ENCODE measurements at places on chromosomes 2 and 18.

- no peak for DNase-seq
Measured at GRCh38 chr2:151029406-151030157, 232.1 kb downstream of the RBM43 start.

- no peak for DNase-seq
Measured at GRCh38 chr2:127698553-127699355, 2.5 kb upstream of the SFT2D3 start.

DNA sequence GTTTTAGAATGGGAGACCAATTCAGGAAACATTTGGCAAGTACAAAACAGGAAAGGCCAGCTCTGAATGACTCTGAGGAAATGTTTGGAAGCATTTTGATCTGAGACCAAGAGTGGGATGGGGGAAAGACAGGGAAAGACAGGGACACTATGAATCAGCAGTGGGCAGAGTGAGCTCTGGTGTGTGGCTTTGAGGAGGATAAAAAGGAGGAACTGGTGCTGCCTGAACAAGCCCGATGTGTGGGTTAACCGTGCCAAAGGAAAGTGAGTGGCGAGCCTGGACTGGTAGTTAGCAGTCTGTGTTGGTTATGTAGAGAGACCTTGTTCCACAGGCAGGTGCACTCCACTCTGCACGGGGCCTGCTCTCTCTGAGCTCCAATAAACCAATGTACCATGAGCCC lies 5.3 kb downstream of the MFSD6 start:
- no peak for DNase-seq

GRCh38 chr2:29053223-29053622 lies 21.1 kb downstream of the PCARE start:
- no peak for DNase-seq

DNA sequence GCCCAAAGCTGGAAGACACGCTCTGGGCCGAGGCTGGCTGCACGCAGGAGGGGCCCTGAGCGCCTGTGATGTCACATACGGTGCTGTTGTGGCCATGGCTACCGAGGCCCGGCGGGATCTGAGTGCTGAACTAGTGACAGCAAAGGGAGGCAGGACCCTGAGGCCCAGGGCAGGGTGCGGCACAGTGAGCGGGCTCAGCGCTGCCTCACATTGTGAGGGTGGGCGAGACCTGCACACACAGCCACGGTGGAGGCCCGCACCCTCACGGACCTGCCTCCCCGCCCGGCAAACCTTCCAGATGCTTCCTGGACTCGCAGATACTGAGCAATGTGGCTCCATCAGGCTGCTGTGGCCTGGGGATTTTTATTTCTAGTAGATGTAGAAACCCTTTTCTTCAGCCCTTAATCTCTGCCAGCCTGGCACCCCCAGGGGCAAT lies 133.8 kb upstream of the CTDP1 start:
- no peak for DNase-seq

- DNase-seq: no peak
Measured at GRCh38 chr2:48527226-48527885, 2.6 kb upstream of the STON1 start.

DNA sequence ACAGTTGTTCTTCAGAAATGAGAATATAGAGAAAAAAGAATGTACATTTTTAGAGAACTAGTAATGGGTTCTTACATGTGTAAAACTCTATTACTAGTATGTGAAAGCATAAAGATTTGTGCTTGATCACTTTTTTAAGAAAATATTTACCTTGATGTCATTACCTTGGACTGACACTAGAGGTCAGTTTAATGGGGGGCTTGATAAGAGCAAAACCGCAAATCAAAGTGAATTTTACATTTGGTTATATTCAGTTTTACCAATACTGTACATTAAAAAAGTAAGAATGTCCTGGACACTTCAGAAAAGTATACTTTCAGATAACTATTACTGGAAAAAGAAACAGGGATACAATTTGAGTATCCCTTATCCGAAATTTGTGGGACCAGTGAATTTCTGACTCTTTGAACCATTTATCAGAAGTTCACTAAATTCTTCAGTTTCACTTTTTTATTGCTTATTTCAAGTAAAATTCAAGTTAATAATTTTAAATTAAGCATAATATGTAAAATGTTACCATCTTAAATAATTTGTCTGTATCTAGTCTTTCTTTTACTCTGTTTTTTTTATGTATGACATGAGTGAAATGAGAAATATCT lies 1149.5 kb downstream of the DSC3 start:
- DNase-seq: no peak

- DNase-seq: no peak
Measured at GRCh38 chr18:55419132-55419946, 168.7 kb downstream of the TCF4 start.

- no peak for DNase-seq
Measured at GRCh38 chr18:11008505-11008904, 140.9 kb downstream of the PIEZO2 start.

DNA sequence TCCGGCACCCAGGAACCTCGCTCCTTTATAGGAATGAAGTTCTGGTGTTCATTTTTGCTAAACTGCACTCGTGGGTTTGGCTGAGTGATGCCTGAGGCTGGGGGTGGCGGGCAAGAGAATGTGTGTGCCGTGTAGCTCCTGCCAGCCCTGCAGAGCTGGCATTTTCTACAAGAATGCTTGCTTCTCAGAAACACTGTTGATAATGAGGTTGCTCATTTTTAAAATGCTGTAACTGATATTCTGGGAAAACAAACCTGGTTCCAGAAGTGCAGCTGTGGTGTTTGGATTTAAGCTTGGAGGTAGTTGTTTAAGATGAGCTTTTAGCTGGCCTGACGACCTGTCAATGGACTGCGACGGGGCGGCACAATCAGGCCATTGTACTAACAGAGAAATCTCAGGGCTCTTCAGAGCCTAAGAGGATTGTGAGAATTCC lies 511.9 kb upstream of the TNP1 start:
- DNase-seq: no peak

DNA sequence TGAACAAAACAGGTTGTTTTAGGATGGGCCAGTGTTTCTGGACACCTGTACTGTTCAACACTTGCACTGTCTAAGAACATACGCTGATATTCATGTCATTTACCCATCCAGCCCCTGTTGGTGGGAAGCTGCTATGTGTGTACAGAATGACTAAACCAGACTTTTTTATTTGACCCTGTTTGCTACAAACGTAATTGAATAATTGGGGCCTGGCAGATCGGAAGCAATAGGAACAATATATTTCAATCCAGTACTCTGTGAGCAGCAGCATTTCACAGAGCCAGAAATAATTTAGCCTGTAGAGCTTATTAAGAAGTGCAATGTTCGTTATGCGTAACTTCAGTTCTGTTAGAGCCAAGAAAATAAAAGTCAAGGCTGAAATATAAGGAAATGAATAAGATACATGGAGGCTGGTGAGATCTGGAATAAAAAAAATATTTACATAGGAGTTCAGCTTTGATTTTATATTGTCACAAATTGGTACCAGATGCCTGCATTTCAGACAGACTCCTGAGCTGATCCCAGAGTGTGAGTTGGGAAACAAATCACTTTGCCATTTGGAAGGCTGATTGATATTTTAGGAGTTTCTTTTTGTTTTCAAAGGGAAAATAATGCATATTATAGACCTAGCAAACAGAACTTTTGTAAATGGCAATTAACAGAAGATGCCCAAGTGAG lies 19.7 kb downstream of the CABLES1 start:
- no peak for DNase-seq

- peak; percentile 92 for DNase-seq
Measured at GRCh38 chr2:67397143-67397986, at the start of gene ETAA1. Gene ETAA1 (plus strand): TSS chr2:67397333. CDS start chr2:67397449, 116 bp downstream.

GRCh38 chr2:225761396-225761795 lies 361.9 kb downstream of the NYAP2 start:
- no peak for DNase-seq

GRCh38 chr2:20330192-20330591 lies 20.5 kb downstream of the PUM2 start:
- no peak for DNase-seq

- DNase-seq: no peak
Measured at GRCh38 chr2:240877460-240878340, 9.1 kb downstream of the AGXT start.

- no peak for DNase-seq
Measured at GRCh38 chr2:238847841-238848690, at the start of gene TWIST2. Gene TWIST2 (plus strand): TSS chr2:238848085. CDS start chr2:238848216, 131 bp downstream.

DNA sequence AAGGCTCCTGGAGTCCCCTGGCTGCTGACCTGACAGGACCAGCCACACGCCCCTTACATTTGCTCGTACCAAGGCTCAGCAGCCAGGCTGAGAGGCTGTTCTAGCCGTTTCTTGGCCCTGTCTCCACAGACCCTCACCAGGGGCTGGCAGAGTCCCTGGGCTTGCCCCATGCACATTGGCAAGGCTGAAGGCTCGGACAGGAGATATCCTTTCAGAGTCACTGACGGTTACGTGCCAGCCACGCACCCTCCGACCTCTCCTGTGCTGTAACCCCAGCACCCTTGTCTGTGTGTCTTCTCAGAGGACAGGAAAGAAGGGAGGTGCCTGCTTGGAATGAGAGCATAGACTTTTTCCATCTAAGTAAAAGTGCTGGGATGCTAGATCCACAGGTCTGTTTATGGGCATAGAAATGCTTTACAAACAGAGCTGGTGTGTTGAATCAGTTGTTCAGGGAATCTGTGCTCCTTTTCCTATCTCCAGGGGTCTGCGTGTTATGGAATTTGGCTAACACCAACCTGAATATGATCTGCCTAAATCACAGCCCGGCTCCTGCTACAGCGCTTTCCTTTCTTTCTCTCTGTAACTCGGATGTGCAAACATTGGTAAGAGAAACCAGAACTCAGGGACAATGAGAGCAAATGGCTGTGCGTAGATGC lies 41.0 kb downstream of the COPS8 start:
- no peak for DNase-seq

- DNase-seq: no peak
Measured at GRCh38 chr18:67634631-67635338, 118.3 kb upstream of the DSEL start.

GRCh38 chr2:45994060-45994459 lies 303.1 kb upstream of the EPAS1 start:
- no peak for DNase-seq

- peak; percentile 15 for DNase-seq
Measured at GRCh38 chr2:168119515-168120141, 127.8 kb downstream of the STK39 start.

- no peak for DNase-seq
Measured at GRCh38 chr2:231160701-231161100, 35.9 kb upstream of the HTR2B start.

- DNase-seq: no peak
Measured at GRCh38 chr2:28287256-28287915, 105.3 kb upstream of the FOSL2 start.

DNA sequence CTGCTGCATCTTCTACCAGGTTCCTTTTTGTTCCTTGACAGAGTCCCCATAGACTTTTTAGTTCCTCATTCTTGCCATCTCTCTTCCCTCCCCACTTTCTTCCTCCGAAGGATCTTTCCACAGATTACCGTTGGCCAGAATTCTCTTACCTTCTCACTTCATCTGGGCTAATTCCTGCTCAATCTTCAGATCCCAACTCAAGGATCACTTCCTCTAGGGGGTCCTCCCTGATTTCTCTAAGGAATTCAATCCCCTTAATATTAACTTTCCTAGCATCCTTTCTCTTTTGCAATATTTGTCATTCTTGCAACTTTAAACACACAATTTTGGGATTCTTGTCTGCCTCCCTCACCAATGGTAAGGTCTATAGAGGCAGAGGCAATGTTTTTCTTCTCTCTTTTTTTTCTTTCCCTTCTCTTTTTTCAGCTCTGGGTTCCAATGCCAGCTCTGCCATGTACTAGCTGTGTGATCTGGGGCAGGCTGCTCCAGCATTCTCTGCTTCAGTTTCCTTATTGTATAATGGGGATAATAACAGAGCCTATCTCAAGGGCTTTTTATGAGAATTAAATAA lies 5.4 kb upstream of the KCNE4 start:
- DNase-seq: no peak

DNA sequence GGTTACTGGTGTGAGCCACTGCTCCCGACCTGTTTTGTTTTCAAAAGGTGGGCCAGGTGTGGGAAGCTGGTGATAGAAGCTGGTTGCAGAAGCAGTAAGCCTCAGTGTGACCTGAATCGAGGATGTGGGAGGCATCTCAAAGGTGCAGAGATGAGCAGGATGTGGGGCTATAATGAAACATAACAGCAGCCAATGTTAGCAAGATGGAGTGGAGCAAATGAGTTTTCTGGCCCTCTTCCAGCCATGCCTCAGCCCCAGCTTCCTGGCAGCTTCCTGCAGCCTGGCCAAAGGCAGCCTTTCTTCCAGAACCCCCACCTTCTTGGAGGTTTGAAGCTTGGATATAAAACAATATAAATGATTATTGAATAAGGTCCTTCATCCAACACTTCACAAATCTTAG lies 184.8 kb downstream of the NCK2 start:
- DNase-seq: peak; percentile 29

DNA sequence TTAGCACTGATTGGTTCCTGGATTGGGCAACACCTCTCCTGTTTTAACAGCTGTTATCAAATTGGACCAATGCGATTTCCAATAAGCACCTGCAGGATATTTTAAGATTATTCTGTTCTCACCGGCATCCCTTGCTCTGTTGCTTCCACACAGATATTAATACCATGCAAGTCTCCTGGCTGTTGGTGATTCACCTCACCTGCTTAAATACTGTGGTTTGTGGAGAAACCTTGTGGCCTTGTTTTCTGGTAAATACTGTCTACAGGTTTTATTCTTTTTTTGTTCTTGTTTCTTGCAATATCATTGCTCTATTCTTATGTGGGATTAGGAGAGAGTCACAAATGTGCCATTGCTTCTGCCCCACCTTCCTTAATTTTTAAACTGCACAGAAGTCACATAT lies 448.1 kb upstream of the NXPH2 start:
- DNase-seq: no peak

DNA sequence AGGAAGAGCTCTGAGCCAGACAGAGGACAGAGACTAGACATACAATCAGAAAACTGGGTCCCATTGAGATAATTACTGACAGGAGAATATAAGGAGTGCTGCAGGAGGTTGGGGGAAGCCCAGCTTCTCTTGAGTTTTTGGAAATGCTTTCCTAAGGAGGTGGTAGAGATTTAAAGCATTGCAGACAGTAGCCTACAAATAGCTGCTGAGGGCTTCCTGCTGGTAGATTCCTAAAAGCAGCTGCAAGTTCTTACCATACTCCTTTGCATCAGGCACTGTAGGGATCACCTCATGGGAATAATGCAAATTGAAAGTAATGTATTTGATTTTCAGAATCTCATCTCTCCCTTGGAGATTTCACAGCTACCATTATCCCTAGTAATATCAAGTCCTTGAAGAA lies 902.6 kb upstream of the GCFC2 start:
- DNase-seq: no peak

DNA sequence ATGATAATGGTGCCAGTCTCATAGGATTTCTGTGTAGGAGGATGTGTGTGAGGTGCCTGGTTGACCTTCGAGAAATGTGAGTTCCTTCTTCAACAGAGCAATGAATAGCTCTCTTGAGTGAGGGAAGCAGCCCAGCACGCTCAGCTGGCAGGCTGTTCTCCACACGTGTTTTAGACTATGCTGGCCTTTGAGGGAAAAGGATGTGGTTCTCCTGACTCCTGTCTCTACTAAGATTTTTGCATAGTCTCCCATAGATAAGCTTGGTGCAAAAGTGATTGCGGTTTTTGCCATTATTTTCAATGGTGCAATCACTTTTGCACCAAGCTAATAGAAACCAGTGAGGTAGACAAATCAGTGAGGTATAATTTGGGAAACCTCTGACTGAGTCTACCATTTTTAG lies 284.1 kb downstream of the SLC4A3 start:
- no peak for DNase-seq
